ENCODE measurements at places on chromosomes 3 and 15.

DNA sequence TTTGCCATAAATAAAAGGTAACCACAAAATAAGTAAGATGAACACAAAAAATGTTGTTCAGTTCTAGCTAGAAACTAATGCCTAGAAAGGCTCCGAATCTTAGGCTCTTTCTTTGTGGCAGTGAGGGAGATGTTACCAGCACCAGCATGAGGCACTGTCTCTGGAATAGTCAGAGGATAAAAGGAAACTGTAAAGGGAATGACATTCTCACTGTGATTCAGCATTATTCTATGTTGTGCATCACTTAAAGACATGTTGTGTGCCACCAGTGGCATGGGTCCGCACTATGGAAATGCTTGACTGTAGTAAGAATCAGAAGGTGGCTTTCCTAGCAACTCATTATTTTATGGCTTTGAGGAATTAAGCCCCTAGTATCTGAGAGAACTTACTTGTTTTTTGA lies 70.8 kb downstream of the SEC22A start:
- no peak for DNase-seq

GRCh38 chr15:90188914-90189748 lies 12.0 kb upstream of the SEMA4B start:
- no peak for DNase-seq

DNA sequence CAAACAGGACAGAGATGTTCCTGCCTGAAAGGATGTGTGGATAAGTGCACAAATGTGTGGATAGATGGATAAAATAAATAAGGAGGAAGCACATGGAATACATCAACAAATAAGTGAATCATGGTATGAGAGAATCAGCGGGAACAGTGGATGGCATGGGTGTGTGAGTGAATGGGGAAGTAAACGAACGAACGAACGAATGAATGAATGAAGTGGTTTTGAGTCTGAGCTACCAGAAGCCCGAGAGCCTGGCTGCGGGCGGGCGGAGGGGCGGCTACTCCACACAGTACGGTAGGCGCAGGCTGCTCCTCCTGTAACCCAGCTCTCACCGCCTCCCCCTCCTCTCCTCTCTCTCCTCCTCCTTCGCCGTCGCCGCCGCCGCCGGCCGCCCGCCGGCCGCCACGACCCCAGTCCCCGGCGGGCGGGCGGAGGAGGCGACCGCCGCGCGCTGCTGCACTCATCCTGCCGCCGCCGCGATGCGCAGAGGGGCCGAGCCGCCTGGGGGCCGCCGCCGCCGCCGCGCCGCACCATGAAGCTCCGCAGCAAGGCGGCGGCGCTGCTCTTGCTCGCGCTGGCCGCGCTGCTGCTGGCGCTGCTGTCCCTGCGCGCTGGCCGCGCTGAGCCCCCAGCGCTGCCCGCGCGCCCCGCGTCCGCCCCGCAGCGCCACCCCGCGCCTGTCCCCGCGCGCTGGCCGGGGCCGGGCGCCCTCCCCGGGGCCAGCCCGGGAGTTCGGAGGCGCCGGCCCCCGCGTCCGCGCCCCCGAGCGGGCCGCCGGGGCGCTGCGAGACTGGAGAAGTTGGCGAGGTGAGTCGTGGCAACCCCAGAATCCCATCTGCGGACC lies at the start of gene GXYLT2:
Gene GXYLT2, plus strand, starts transcription at position 342 of the 841 bp plus-strand sequence. Its CDS starts 188 bp downstream, at position 530.
- no peak for DNase-seq

DNA sequence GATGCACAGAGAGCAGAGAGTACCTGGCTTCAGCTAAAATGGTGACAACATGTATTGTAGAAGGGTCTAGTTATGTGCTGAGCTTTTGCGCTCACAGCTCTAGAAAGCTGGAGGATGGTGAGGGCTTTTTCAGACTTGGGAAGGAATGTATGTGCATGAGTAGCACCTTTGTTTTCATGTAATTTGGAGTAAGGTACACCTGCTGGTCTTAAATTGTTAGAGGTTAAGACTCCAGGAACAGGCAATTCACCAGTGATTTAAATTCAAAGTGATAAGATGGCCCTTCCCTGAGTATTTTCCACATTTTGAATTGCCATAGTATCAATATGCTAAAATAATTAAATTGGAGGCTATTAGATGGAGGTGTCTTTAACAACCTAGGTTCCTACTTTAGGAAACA lies 436.4 kb upstream of the GOLIM4 start:
- no peak for DNase-seq

DNA sequence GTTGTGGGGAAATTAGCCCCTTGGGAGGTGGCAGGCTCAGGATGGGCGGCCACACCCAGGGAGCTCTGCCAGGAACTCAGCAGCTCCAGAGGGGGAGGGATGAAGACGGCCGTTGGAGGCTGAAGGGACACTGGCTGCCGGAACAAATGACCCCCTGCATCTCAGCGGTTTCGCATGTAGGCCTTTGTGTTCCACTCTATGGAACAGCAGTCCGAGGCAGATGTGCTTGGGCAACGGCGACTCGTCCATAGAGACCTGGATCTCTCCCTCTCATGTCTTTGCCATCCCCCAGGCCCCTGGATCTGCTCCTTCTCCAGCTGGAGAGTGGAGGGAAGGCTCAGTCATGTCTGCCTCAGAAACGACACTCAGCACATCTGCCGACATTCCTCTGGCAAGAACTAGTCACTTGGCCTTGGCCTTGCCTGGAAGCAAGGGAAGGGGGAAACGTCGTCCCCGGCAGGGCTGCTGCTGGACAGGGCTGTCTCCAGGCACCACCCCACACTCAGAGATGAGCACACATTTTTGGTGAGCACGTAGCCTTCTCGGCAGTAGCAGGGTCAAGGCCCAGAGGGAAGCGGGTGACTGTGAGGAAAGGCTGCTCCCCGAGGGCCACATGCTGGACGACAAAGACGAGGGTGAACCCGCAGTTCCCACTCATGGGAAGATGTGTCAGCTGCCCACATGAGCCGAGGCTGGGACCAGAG lies 83.8 kb downstream of the ASB7 start:
- DNase-seq: no peak

- DNase-seq: no peak
Measured at GRCh38 chr3:45644791-45645201, 44.4 kb upstream of the SACM1L start.

DNA sequence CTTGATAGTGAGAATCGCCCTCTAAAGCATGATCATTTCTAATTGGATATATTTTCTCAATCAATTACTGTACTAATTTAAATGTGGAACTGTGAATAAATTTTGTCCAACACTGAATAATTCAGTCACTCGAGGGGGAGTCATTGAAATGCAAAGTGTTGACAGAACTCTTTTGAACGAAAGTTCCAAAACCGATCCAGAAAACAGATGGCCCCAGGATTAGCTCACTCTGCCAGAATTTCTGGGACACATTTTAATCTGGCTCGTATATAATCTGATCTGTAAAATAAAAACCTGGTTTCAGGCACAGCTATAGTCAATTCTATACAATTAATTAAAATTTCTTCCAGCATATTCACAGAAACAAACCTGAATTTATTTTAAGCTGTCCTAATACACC lies 580.4 kb downstream of the ROBO1 start:
- no peak for DNase-seq

DNA sequence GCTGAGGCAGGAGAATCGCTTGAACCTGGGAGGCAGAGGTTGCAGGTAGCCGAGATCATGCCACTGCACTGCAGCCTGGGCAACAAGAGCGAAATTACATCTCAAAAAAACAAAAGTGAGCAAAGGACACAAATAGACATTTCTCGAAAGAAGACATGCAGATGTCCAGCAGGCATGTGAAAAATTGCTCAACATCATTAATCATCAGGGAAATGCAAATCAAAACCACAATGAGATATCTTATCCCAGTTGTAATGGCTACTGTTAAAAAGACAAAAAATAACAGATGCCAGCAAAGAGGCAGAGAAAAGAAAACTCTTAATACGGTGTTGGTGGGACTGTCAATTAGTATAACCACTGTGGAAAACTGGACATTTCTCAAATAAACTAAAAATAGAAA lies 20.9 kb downstream of the ASB7 start:
- DNase-seq: no peak

GRCh38 chr15:46567968-46568367 lies 933.1 kb downstream of the SQOR start:
- no peak for DNase-seq

DNA sequence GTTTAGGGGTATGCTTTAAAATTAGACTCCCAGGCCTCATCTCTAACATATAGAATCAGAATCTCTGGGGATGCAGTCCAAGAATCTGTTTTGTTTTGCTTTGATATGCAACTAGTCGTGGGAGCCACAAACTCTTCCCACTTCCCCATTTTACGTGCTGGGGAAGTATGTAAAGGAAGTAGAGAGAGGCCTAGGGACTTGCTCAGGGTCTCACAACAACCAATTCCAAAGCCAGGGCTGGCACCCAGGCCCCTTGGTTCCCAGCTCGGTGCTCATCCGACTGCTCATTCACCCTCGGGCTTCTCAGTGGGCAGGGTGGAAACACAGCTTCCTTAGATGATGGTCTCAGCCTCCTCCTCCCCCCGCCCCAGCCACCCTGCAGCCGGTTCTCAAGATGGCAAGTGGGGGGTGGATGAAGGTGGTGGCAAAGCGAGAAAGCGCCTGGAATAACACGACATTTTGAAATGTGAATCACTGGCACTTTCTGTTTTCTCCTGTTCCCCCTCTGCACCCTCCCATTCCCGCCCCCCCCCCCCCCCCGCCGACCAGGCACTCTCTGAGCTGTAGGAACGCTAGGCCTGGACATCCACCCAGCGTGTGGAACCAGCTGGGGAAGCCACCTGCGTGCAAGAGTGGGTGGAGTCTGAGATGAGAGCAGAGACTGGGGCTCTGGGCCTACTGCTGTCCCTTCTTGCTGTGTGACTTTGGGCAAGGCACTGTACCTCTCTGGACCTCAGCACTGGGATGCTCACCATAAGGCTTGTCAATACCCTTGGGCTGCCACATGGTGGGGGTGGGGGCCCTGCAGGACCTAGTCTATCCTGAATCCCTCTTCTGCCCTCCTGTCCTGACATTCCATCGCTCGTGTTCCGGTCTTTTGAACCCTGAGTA lies 214.5 kb downstream of the RPLP1 start:
- no peak for DNase-seq

DNA sequence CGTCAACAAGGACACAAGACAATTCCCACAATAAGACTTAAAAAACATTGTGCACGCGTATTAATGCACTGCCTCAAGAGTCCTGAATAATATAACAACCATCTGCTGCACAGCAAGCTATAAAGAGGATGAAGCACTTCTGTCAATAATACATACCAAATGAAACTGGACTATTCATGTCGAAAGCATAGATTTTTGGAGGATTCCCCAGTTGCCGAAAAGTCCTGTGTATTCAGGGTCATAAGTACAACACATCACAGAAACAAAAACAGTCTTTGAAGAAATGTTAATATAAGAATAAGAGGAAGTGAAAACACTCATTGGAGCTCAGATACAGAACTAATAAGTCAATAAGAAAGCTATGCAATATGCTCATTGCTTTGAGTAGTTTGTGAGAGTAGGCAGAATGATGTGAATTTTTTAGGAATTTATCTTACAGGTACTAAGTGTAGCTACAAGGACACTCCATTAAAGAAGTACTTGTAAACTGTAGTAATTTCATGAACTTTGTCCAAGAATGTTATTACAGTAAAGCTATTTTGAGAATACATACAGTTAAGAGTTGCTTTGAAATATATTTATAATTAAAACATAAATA lies 31.6 kb downstream of the CBLB start:
- DNase-seq: no peak

GRCh38 chr3:178260887-178261565 lies 275.2 kb upstream of the KCNMB2 start:
- no peak for DNase-seq

GRCh38 chr3:47223755-47224154 lies 58.8 kb downstream of the KIF9 start:
- no peak for DNase-seq

DNA sequence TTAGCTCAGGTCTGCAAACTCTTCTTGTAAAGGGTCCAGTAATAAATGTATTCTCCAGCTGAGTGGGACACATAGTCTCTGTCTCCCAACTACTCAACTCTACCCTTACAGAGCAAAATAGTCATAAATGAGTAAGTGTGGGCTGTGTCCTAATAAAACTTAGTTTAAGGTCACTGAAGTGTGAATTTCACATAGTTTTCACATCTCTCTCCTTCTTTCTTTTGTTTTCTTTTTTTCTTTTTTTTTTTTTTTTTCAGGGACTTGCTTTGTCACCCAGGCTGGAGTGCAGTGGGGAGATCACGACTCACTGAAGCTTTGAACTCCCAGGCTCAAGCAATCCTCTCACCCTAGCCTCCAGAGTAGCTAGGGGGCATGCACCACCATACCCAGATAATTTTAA lies 1.9 kb upstream of the ACTL6A start:
- DNase-seq: no peak

GRCh38 chr3:131928593-131928992 lies 106.2 kb downstream of the CPNE4 start:
- no peak for DNase-seq

- no peak for DNase-seq
Measured at GRCh38 chr3:10309736-10310135, 11.2 kb downstream of the SEC13 start.

- DNase-seq: no peak
Measured at GRCh38 chr3:172585954-172586353, 62.7 kb upstream of the TNFSF10 start.

DNA sequence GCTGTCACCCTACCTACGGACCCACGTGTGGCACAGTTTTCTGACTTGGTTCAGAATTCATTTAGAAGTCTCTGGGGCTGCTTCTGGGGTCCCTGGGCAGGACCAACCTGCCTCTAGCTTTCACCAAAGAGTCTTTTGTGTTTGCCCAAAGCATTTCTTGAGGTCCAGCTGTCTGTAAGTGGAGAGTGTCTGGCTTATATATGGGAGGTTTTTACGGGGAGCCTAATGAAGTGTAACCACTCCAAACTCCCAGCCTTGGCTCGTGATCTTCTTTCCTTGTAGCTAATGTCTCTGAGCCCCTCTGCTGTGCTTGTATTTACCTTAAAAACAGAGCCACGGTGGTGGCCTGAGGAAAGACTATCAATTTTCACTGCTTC lies 109.0 kb upstream of the CTDSPL start:
- DNase-seq: no peak

DNA sequence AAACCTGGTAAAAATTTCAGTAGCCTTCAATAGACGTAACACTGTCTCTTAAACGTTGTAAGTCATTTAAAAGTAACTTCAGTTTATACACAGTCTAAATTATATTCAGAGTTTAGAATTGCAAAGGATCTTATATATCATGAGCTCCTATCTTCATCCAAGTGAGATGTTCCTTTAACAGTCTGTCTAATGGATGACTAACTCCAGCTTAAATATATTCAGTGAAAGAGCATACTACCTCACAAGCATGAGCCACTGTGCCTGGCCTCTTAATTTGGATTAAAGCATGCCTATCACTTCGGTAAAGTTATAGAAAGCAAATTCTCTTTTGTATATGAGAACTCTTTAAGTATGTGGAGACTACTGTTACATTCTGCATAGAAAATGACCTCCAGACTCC lies 7.0 kb downstream of the FYTTD1 start:
- no peak for DNase-seq

DNA sequence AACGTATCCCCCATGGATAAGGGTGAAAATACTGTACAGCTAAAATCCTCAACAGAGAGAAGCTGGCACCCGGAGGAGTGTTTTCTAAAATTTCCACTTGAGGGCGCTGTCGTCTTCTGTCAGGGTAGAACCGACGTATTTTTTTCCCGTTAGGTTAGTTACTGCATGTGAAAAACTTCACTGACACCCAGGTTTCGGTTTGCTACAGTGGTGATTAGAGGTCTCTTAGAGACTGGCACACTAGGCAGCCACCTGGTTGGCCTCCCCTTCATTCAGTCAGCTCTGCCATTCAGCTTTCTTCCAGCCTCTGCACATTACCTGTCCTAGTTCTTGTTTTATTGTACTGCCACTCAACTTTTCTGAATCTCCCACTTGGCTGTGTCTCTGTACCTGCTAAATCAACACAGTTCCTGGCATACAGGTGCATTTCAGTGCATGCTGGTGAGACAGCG lies 18.4 kb downstream of the CCK start:
- DNase-seq: peak; percentile 40
